Stimulated activated CD4-positive, alpha-beta T cell treated with anti-CD3 and anti-CD28 coated beads, Interleukin-1b, Interleukin-23, amount 100 ng/mL, for 1 hour (primary cell): ENCODE measurements at places on chromosomes 16 and 17.

DNA sequence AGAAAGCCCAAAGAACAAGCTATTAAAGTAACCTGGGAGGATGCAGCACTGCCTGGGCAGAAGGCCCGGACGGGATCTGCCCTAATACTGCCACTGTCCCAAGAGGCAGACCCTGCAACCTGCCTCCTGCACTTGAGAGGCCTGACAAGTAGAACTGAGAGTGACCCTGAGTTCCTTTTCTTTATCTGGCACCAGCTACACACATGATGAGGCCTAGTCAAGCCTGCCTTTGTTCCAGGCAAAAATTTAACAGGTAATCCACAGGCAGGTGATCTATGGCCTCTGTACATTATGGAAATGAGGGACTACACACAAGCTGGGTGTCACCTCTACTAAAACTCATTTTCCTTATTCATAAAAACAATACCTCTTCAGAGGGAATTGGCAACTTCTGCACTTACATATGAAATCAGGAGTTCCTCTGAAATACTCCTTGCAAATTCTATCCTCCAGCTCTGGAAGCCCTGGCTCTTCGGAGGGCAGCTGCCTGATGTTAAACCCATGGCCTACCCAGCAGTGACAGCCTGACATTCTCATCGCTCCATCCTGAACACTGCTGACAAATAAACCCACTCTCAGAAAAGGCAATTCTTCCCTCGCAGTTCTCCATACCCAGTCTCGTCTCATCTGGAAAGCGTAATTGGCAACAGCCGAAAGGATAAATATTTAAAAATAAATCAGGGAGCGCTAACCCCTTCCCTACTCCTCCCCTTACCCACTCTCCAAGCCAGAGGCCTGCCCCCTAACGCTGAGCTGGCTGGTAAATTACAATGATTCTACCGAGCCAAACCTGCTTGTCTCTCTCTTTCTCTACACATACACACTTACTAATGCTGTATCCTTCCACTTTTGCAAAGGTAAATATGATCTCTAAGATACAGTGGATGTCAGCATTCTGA, 2.5 kb upstream of the ZFHX3 start:
- DNase-seq, result no peak

GRCh38 chr16:89826531-89827382, 1.5 kb upstream of the SPIRE2 start:
- no peak for DNase-seq

- DNase-seq, result no peak
Observed at GRCh38 chr17:7951143-7951792, 19.3 kb downstream of the CNTROB start.

- peak; percentile 81 for DNase-seq
Observed at GRCh38 chr17:68291836-68292688, 767 bp downstream of the ARSG start.
